Stimulated activated CD4-positive, alpha-beta T cell treated with anti-CD3 and anti-CD28 coated beads, Interleukin-1b, Interleukin-23, amount 100 ng/mL, for 48 hours (primary cell): ENCODE measurements at places on chromosomes 4 and X.

- DNase-seq: no peak
Measured at GRCh38 chr4:99025506-99025905, 30.0 kb downstream of the METAP1 start.

DNA sequence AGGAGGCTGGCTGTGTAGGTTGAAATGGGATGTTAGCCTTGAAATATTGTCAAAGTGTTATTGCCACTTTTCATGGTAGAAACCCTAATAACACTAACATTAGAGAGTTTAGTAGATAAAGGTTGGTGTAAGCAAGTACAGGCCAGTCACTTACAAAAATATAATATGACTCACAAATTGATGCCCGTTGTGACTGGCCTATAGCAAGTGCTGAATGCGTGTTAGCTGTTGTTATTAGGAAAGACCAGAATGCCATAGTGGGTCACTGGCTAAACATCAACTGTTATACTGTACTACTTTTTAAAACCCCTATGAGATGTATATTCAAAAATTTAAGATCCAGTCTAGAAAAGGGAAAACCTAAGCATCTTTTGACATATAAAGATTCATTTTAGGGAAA, 20.4 kb upstream of the GDPD2 start:
- DNase-seq: no peak

GRCh38 chr4:20890761-20891160, 190.5 kb downstream of the PACRGL start:
- no peak for DNase-seq

GRCh38 chrX:154818916-154819770, 13.9 kb upstream of the MPP1 start:
- no peak for DNase-seq

DNA sequence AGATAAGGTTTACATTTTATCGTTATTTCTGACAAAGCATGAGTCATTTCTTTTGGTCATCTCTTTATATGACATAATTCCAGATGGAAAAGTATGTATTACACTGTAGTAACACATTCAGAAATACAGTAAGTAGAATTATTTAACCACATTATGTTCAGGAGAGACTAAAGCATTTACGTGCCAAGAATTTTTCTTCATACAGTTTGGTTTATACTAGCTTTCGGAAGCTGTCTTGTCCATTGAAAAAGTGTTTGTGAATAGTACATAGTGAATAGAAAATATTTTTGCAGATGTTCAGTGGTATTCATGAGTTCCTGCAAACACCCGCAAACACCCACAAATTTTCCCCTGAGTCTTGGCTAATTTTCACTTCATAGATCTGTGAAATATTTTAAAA, 1033.0 kb upstream of the INTU start:
- no peak for DNase-seq
